Activated B cell treated with CpG ODN at 0.5 μM for 24 hours (primary cell): ENCODE measurements at places on chromosomes 13 and 19.

DNA sequence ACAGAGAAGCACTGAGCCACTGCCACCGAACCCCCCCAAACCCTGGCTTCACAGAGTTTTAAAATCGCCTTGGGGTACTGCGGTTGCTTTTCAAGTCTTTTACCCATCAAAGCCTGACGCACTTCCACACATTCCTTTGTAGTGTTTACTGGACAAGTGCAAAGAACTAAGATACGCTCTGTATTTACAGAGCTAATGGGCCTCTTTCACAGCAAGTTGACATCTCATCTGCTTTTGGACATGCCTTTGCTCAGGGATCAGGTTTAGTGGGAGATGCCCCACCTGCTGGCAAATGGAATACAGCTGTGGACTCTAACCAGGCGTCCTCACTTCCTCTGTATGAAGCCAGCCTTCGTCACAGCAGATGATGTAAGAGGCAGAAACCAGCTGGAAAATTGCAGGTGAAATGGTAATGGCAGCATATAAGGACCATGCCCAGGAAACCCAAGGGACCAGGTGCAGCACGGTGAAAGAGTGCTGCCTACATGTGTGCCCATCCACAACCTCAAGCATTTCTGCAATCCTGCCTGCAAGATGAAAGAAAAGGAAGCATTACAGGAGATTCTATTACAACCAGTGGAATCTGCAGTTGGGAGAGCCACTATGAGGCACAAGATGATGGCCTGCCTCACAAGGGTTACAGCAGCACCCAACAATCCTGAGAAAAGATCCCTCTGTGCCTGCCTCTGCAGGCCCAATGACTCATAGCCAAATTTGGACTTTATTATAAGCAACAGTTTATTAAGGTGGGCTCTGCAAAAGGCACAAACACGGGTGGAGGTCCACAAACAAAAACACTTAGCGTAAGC is 34.7 kb downstream of the BRD4 start:
- H3K4me3 ChIP-seq, result peak overlapping the region; percentile 50
- peak overlapping the region; percentile 20 for H3K27ac ChIP-seq
- H3K4me1 ChIP-seq, result peaks cover 99% of the 10 kb centered on the region
- no peaks in the 10 kb centered on the region for H3K27me3 ChIP-seq

GRCh38 chr13:32682740-32683139 is 96.5 kb downstream of the PDS5B start:
- no peak for DNase-seq
- H3K27me3 ChIP-seq, result no peaks in the 10 kb centered on the region
- no peak overlapping the region for H3K27ac ChIP-seq
- H3K4me1 ChIP-seq, result peaks cover 2% of the 10 kb centered on the region
- no peak overlapping the region for H3K4me3 ChIP-seq

DNA sequence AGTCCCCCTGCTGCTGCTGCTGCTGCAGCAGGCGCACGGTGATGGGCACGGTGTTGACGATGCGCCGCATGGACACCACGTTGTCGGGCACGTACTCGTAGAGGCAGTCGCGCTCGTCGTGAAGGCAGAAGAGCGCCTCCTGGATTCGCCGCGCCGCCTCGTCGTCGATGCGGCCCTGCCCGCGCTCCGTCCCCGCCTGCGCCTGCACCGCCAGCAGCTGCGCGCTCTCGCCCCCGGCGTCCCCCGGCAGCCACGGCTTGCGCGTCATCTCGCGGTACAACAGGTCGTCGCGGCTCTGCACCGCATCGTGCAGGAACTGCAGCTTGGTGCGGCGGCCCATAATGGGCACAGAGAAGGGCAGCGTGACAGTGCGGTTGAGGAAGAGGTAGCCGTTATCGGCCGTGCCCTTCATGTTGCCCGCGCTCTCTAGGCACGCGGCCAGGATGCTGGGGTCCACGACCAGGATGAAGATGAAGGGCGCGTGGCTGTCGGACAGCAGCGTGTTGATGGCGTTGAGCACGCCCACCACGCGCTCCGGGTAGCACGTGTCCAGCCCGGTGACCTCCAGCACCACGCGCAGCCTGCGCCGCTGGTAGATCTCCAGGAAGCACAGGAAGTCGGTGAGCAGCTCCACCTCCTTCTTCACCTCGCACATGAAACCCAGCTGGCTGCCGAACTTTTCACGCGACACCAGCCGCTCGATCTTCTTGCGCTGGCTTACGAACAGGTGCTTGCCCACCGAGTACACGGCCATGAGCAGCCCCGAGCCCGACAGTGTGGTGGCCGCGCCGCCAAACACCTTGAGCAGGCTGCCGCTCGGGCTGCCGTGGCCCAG is 8.1 kb downstream of the NKPD1 start:
- H3K4me3 ChIP-seq, result peak overlapping the region; percentile 79
- H3K27me3 ChIP-seq, result peaks cover 33% of the 10 kb centered on the region
- no peaks in the 10 kb centered on the region for H3K36me3 ChIP-seq
- peak; percentile 36 for DNase-seq
- H3K27ac ChIP-seq, result peak overlapping the region; percentile 12
- H3K4me1 ChIP-seq, result peaks cover 15% of the 10 kb centered on the region

- peaks cover 46% of the 10 kb centered on the region for H3K36me3 ChIP-seq
- H3K4me1 ChIP-seq, result peaks cover 44% of the 10 kb centered on the region
Observed at GRCh38 chr19:51572908-51573307, 1.8 kb downstream of the ZNF175 start.

DNA sequence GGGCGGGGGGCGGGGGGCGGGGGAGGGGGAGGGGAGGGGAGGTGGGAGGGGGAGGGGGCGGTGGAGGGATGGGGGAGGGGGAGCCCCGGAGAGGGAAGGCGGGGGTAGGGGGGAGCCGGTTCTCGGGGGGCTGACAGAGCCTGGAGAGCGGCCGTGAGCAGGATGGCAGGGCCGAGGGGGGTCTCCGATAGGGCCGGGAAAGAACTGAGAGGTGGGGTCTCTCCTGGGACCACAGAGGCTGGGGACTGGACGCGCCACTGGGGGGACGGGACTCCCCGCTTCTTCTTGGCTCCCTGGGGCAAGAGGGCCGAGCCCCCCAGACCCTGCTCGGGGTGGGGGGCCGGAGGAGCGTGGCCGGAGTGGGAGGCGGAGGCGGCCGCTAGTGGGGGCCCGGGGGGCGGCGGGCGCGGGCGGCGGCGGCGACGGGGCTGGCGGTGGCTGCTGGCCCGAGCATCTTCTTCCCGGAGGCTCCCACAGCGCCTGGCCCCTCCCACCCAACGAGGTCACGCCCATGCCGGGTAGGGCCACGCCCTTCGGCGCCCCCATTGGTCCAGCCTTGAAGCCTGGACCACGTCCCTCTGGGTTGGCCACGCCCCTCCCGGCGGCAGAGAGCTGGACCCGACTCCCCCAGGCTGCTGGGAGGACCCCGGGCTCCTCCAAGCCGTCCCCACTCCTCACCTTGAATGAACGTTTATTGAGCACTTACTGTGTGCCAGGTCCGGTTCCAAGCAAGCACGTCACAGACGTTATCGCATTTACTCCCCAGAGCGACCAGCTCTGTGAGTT is at the start of gene NOVA2:
NOVA2 (minus strand) TSS at position 313 of the 786 bp plus-strand sequence. CDS start 514 bp downstream, outside the sequence.
- no peaks in the 10 kb centered on the region for H3K36me3 ChIP-seq
- peaks cover 19% of the 10 kb centered on the region for H3K4me1 ChIP-seq
- H3K27me3 ChIP-seq, result peaks cover 69% of the 10 kb centered on the region
- DNase-seq, result no peak

DNA sequence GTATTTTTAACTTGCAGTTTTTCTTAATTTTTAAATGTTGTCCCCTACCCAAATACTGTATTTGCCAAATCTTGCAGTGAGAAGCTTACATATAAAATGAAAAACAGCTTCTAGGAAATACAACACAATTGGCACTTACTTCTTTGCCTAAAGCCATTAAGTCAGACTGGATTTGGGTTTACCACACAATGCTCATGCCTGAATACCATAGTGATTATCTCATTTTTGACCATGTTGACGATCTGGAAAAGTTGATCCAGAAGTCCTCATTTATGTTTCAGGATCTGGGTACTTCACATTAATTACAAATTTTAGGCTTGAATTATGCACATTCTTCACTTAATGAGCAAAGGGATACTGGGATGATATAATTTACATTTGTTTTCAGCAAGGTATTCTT is 2.4 kb downstream of the RNF6 start:
- H3K4me1 ChIP-seq, result peaks cover 36% of the 10 kb centered on the region
- H3K27ac ChIP-seq, result no peak overlapping the region
- peak overlapping the region; percentile 100 for H3K4me3 ChIP-seq
- no peaks in the 10 kb centered on the region for H3K27me3 ChIP-seq

DNA sequence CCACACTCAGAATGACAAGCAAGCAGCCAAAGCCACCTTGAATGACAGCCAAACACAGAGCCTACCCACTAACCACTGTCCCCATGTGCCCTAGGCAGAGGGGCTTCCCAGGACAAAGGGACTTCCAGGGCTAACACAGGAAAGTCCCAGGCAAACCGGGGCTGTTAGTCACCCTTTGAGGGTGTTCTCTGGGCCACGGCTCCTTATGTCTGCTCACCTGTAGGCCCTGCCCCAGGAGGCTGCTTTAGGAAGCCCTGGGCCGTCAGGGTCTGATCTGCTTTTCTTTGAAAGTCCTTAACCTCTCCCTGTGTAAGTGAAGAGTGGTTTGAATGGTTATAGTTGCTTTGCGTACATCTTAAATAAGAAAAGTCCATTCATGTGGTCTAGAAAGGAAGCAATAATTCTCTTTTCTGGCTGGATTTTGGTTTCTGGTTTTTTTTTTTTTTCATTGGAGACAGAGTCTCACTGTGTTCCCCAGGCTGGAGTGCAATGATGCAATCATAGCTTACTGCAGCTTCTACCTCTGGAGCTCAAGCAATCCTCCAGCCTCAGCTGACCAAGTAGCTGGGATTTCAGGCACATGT is 161.4 kb downstream of the EFNB2 start:
- no peaks in the 10 kb centered on the region for H3K36me3 ChIP-seq
- DNase-seq, result no peak
- peaks cover 2% of the 10 kb centered on the region for H3K27me3 ChIP-seq
- H3K4me3 ChIP-seq, result no peak overlapping the region
- H3K27ac ChIP-seq, result no peak overlapping the region
- peaks cover 16% of the 10 kb centered on the region for H3K4me1 ChIP-seq

- H3K36me3 ChIP-seq, result no peaks in the 10 kb centered on the region
- no peak overlapping the region for H3K27ac ChIP-seq
- DNase-seq, result no peak
- no peaks in the 10 kb centered on the region for H3K27me3 ChIP-seq
Observed at GRCh38 chr13:93309886-93310523, 83.4 kb downstream of the GPC6 start.

- no peak for DNase-seq
- H3K36me3 ChIP-seq, result no peaks in the 10 kb centered on the region
- H3K27me3 ChIP-seq, result peaks cover 11% of the 10 kb centered on the region
- H3K27ac ChIP-seq, result no peak overlapping the region
Observed at GRCh38 chr19:51240866-51241265, 10.0 kb upstream of the SIGLECL1 start.

DNA sequence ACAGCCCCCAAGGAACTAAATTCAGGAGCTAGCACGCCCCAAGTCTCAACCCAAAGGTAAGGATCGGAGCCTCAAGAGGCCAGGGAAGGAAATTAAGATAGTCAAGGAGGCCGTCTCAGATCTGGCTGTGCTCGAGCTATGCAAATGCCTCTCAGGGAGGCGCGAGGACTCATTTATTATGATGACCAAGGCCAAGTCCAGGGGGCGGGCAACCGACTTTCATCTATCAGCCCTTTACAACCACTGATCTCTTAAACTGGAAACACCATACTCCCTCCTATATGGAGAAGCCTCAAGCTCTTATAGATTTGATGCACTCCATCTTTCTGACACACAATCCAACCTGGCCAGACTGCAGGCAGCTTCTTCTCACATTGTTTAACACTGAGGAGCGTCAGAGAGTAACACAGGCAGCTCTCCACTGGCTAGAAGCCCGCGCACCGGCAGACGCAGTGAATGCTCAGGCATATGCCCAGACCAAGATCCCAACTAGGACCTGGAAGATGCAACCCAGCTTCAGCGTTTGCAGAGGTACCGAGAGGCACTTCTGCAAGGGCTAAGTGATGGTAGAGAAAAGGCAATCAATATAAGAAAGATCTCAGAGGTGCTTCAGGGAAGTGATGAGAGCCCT is 9.6 kb upstream of the SLC15A1 start:
- no peak overlapping the region for H3K4me3 ChIP-seq
- H3K36me3 ChIP-seq, result no peaks in the 10 kb centered on the region
- H3K4me1 ChIP-seq, result no peaks in the 10 kb centered on the region
- no peak for DNase-seq

GRCh38 chr13:102267191-102267590 is 134.7 kb downstream of the FGF14 start:
- no peaks in the 10 kb centered on the region for H3K36me3 ChIP-seq
- no peak for DNase-seq
- no peak overlapping the region for H3K27ac ChIP-seq
- H3K27me3 ChIP-seq, result no peaks in the 10 kb centered on the region

DNA sequence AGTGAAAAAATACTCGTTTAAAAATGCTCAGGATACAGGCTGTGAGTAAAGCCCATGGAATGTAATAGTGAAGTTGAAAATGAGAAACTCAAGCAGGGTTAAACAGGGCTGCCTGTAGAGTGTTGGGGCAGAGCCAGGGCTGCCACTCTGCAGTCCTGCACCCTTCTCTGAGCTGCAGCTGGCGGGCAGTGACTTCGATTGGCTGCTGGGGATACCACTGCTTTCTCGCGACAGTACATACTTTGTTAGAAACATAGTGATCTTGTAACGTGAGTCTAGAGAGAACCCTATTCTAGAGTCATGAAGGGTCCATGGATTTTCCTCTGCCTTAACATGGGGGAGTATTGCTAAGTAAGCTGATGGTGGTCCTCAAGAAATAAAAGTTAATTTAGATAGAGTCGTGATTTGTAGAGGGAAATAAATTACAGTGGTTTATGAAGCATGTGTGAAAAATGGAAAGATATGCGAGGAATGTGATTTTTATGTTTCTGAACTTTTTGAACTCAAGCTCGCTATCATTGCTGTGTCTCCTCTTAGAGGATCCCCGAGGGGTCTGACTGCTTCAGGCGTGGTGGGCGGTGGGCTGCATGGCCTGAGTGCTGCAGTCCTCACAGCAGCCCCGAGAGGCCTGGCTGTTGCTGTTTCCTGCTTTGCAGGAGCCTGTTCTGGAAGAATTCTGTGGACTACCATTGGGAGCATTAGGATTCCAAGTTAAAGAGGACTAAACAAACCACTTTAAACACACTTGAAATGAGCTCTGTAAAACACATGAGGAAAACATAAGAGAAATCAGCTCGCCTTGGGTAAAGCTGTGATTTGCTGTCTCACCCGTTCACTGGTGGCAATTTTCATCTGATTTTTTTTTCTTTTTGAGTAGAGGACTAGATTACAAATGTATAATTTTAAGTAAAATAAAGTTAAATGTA is 95.7 kb downstream of the ARHGEF7 start:
- peaks cover 51% of the 10 kb centered on the region for H3K4me1 ChIP-seq
- H3K27me3 ChIP-seq, result no peaks in the 10 kb centered on the region
- DNase-seq, result no peak
- H3K27ac ChIP-seq, result no peak overlapping the region
- H3K36me3 ChIP-seq, result peaks cover 55% of the 10 kb centered on the region

- no peak overlapping the region for H3K27ac ChIP-seq
- H3K4me1 ChIP-seq, result peaks cover 7% of the 10 kb centered on the region
- no peak overlapping the region for H3K4me3 ChIP-seq
- H3K27me3 ChIP-seq, result no peaks in the 10 kb centered on the region
- H3K36me3 ChIP-seq, result no peaks in the 10 kb centered on the region
Observed at GRCh38 chr13:28628241-28628640, 30.7 kb upstream of the POMP start.

DNA sequence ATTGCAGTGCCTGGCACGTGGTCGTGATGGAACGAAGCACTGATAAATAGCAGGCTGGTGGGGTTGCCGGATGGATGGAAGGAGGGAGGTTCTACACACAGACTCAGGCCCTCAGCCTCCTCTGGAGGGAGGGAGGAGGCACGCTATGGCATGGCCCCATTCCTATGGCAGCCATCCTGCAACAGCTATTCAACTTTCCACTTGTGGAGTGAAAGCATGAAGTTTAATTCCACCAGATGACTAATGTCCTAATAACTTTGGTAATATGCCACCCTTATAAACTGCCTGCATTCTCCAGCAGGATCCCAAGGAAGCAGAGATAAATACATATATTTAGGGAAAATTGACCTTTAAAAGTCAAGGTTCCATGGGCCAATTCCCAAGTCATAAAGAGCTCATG is 92.4 kb downstream of the KL start:
- no peaks in the 10 kb centered on the region for H3K36me3 ChIP-seq
- no peak overlapping the region for H3K27ac ChIP-seq
- H3K27me3 ChIP-seq, result peaks cover 17% of the 10 kb centered on the region
